ENCODE measurements at places on chromosomes 3 and 15.

DNA sequence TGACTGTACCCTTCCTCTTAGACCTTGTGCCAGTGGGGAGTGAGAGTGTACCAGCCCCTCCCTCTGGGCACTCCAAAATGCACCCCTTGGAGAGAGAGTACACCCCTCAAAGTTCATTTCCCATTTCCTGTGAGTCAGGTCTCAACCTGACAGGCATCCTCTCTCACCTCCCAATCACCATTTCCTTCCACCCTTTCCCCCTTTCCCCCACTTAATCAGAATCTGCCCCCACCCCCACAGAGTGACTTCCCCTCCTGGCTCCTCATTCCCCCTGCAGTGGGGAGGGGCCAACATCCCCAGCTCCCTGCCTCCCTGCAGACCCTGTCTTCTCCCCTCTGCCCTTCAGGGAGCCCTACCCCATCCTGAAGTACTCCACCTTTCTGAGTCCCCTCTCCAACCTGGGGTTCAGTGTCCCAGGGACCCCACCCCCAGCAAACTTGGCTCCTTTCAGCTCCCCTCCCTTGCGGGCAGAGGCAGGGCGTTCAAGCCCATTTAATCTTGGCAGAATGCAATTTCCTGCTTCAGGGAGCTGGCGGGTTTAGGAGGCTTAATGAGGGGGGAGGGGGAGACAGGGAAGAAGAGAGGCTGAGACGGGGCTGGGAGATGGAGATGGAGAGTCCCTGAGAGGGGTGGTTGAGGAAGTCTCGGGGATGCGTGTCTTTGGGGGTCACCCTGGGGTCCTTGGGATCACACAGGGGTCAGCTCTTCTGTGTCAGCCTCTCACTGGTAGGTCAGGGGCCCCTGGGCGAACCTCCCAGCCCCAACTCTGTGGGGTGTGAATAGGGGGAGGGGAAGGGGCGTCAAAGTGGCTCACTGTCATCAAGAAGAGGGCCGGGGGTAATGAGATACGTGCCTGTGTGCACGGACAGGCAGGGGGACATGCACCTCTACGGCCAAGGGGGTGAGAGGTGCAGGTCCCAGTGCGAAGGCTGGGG lies 16.6 kb upstream of the SEMA3F start:
- no peak for DNase-seq

GRCh38 chr3:39843440-39843839 lies 34.0 kb downstream of the MYRIP start:
- DNase-seq: no peak

DNA sequence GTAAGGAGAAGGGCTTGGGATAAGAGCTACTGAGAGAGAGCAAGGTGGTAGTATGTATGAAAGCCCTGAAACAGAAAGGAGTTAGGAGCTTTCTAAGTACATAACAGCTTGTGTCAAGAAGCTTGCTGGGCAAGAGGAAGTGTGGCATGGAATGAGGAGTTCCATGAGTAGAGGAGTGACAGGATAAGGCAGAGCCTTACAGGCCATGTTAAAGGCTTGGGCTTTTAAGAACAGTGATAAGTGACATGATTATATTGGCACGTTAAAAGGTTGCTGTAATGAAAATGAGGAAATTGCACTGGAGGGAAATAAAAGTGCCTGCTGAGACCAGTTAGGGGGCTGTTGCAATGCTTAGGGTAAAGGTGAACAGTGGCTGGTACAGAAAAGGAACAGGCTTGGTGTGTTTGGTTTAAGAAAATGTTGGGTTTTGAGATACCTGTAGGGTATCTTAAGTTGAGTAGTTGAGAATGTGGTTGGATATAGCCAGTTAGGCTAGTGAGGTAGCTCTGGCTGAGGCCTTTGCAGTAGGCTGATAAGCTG lies 49.0 kb downstream of the MEF2A start:
- DNase-seq: no peak

- DNase-seq: no peak
These were observed 22.7 kb downstream of the EXD1 start for GRCh38 chr15:41207687-41208448.

GRCh38 chr3:140588558-140588957 lies 89.3 kb upstream of the TRIM42 start:
- no peak for DNase-seq

- no peak for DNase-seq
These were observed 7.2 kb upstream of the IVD start for GRCh38 chr15:40398413-40398873.

DNA sequence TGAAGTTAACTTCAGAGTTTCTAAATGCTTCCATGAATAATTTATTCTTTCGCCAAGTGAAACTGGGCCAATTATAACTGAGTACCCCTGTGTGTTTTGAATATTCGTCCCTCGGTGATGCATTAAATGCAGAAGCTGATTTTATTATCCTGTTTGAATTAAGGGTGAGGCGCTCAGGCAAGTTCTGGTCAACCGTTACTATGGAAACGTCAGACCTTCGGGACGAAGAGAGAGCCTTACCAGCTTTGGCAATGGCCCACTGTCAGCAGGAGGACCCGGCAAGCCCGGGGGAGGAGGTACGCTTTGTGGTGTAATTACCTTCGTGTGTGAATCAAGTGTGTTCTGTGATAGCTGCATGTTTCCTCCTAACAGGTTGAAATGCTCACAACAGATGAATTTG lies 239.8 kb downstream of the ITPR1 start:
- no peak for DNase-seq

DNA sequence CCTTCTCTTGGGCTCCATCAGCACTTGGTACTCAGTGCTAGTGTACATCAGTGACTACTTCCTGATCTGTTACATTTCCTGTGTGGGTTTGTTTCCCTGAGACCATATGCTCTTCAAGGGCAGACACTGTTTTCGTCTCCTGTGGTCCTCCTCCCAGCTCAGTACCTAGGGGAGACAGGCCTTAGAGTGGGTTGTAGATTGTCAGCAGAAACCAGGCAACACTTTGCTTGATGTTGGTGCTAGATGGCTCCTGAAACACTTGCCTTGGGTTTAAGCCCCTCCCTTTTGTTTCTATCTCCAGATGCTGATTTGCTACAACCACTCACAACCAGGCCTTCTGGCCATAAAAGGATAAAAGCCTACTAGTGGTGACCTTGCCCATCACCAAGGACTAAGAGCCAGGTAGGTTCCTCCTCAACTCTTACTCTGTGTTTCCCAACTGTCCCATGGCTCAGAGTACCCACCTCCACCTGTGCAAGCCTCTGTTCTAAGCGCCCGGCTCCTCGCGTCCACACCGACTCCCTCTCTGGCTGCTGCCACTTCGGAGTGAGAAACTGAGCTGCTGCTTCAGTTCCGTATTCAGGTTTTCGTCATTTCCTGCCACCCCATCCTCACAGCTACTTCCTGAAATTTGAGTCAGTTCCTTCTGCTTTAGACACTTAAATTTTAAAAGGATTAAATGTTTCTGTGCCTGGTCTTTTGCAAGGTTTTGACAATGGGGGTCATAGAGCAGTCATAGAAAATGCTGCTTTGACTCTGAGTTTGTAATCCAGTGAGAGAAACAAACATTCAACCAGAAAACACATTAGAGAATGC lies at the start of gene HCLS1:
TSS of gene HCLS1 (minus strand) at position 548 of the 816 bp plus-strand sequence. CDS start 2,556 bp downstream, outside the sequence.
- peak; percentile 73 for DNase-seq

GRCh38 chr3:58335652-58335947 lies 2.9 kb downstream of the PXK start:
- DNase-seq: no peak

DNA sequence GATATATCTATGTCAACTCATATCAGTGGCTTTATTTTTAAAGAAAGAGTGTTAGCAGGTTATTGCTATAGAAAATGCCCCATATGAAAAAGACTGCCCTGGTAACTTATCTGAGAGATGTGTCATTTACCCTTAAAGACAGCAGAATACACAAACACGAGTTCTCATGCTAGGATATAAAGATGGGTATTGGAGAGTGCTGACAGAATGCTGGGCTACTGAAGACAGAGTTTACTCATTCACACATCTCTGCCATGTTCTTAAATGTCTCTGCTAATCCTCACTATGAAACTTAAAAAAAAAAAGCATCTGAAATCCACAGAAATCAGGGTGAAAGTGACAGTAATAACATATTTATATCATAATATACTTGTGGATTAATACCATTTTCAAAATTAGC lies 126.7 kb downstream of the FOXP1 start:
- DNase-seq: peak; percentile 32

GRCh38 chr3:50126287-50127211 lies 28.6 kb upstream of the SEMA3F start:
- no peak for DNase-seq

DNA sequence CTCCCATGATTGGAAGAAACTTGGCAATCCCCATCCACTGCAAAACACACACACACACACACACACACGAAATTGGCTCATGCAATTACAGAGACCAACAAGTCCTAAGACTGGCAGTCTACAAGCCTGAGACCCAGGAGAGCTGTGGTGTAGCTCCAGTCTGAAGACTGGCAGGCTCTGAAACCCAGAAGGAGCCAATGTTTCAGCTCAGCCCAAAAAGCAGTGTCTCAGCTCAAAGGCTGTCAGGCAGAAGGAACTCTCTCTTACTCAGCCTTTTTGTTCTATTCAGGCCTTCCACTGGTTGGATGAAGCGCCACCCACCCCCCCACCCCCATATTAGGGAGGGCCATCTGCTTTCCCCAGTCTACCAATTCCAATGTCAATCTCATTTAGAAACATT lies 32.1 kb downstream of the MESD start:
- no peak for DNase-seq

DNA sequence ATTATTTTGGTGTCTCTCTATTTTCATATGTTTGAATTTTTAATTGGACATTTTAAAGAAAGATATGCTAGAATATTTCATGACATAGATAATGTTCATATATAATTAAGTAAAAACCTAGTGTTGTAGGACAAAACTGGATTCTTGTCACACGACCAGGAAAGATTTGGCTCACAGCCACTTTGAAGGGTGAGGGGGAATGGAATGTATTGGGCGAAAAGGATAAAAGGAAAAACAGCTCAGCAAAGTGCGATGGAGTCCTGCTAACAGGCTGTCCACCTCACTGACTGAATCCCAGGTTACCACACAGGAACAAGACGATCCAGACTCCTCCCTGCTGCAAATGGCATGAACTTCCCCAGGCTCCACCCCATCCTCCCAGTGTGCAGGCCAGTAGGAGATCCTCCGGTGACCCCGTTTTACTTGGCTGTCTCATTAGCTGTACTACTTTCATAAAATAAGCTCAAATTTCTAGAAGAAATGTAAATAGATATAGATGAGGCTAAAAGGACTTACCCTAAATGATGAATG lies 186.2 kb downstream of the CD47 start:
- DNase-seq: no peak

DNA sequence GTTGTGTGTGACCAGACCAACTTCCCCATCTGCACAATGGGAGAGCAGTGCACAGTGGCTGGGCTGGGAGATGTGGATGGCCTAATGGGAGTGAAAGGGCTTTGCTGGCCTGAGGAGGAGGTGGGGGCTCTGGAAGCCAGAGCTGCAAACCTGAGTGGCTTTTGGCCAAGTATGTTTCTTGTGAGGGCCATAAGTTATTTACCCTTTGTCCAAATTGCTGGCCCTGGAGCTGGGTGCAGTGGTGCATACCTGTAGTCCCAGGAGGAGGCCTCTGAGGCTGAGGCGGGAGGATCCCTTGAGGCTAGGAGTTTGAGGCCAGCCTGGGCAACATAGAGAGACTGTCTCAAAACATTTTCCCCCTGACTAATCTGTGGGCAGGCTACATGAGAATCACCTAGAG lies 129.1 kb downstream of the WNT7A start:
- no peak for DNase-seq

DNA sequence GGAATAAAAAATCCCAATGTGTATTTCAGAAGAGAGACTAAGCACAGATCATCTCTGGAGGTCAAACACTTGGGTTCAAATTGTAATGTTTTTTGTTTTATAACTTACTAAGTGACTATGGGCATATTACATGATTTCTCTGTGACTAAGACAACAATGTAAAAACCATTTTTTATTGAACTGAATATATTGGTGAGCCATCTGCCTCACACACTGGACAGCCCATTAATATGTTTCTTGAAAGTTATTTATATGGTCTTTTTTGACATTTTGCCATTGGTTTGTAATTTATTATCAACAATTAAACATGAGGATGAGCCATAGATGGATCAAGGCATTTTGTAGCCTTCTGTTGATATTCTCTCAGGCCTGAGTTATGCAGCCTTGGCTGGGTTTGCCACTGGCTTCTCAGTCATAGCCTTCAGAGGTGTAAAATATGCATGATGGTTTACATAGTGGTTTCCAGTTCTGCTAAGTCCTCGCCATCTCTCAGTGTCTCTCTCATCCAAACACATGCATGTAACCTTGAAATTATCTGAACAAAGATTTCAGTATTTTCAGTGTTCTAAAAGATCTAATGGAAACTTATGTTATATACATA lies 997.2 kb downstream of the DIPK2A start:
- no peak for DNase-seq

DNA sequence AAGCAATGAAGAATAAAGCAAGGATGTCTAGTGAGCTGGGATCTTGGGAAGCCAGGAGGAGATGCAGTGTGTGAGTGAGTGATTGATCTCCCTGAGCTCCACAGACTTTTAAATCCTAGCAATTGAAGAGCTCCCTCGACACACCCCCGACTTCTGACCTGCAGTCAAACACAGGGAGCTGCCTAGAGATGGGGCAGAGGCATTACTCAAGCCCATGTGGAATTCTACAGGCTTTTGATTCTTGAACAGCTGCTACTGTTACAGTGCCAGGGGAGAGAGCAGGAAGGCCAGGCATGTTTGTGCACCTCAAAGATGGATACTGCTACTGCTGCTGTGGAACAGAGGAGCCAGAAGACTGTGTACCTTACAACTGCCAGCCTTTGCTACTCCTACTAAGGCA lies 1403.1 kb upstream of the ALCAM start:
- DNase-seq: no peak

DNA sequence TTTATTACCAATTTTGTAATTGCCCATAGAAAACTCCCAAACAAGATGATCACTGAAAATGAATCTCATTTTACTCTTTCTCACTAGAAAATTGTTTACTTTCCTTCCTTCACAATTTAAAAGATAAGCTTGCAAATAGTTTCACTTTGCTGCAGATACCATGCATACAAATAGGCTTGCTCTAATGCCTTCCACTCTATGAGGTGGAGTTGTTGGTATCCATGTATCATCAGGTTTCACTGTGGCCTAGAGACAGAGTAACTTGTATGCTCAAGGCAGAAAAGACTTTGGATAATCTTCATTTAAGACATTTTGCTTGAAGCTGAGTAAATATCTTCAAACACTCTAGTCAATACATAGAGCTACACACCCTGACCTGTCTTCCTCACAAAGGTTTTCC lies 60.8 kb downstream of the RYK start:
- no peak for DNase-seq

- no peak for DNase-seq
These were observed 72.8 kb upstream of the ITGA11 start for GRCh38 chr15:68504681-68505170.

- DNase-seq: no peak
These were observed 7.3 kb downstream of the ILDR1 start for GRCh38 chr3:122014741-122015140.
